Type B pancreatic cell (in vitro differentiated cells): ENCODE measurements at places on chromosomes 12 and 14. TPM values are rescaled to one million over a fixed set of nuclear protein-coding genes. Genes with fewer than 3 reads are reported as not detected.
A peak's percentile ranks its signal among the peaks of the same experiment; 100 is the strongest.

DNA sequence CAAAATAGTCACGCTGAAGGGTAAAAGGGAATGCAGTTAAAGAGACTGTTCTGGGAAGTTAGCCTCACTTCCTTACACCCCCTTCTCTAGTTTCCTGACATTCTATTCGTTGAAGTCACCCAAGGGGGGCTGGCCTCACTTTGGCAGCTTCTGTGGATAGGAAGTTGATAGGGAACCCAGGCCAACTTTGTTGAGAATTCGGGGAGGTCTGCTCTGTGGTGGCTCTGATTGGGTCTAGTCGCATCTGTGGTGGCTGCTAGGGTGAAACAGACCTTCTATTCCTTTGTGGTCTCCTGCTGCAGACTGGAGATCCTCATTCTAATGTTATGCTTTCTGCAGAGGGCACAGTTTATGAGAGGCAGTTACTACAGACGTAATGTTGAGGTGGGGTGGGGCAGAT is 28.8 kb upstream of the GZMB start:
- H3K36me3 ChIP-seq, result no peaks in the 10 kb centered on the region
- no peaks in the 10 kb centered on the region for H3K4me1 ChIP-seq
- no peak overlapping the region for H3K27ac ChIP-seq
- H3K27me3 ChIP-seq, result peaks cover 25% of the 10 kb centered on the region

DNA sequence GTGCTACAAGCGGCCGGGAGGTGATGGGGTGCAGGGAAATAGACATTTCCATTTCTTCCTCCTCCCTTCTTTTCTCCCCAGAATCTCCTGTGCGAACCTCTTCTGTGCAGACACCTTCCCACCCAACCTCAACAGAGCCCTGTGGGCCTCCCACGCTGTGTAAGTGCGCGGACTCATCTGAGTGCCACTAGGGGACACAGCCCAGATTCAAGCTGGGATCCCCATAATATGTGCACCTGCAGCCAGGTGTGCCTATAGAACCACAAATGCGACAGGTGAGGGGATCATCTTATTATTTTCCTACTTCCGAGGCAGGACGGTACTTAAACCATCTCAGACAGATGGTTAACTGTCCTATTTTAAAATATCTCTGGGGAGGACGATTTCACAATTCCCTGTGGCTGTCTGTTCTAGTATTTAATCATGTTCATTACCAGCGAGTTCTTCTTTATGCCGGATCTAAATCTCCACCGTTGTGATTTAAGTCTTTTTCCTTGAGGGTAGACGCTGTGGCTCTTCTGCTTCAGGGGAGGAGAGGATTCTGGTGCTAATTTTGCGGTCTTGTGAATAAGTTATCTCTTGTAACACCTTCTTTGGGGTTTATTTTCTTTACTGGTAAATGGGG is 17.2 kb upstream of the CACNA1C start:
- H3K27ac ChIP-seq, result no peak overlapping the region
- peaks cover 89% of the 10 kb centered on the region for H3K27me3 ChIP-seq
- no peaks in the 10 kb centered on the region for H3K4me1 ChIP-seq

- peaks cover 31% of the 10 kb centered on the region for H3K4me1 ChIP-seq
- no peaks in the 10 kb centered on the region for H3K27me3 ChIP-seq
- H3K4me3 ChIP-seq, result no peak overlapping the region
- no peak for DNase-seq
- peaks cover 10% of the 10 kb centered on the region for H3K36me3 ChIP-seq
- H3K27ac ChIP-seq, result no peak overlapping the region
Measured at GRCh38 chr14:99201351-99202073, 70.5 kb downstream of the BCL11B start.

GRCh38 chr12:48972213-48972951 is 847 bp upstream of the WNT10B start:
- H3K4me3 ChIP-seq, result no peak overlapping the region
- DNase-seq, result no peak
- peaks cover 95% of the 10 kb centered on the region for H3K27me3 ChIP-seq
- no peaks in the 10 kb centered on the region for H3K36me3 ChIP-seq

Gene LYSET
- 21.7 and 23.9 TPM in 2 replicates for total RNA-seq

GRCh38 chr12:53754633-53755264 is 3.0 kb upstream of the CISTR start:
- no peak for DNase-seq
- H3K36me3 ChIP-seq, result no peaks in the 10 kb centered on the region
- H3K4me1 ChIP-seq, result peaks cover 29% of the 10 kb centered on the region

DNA sequence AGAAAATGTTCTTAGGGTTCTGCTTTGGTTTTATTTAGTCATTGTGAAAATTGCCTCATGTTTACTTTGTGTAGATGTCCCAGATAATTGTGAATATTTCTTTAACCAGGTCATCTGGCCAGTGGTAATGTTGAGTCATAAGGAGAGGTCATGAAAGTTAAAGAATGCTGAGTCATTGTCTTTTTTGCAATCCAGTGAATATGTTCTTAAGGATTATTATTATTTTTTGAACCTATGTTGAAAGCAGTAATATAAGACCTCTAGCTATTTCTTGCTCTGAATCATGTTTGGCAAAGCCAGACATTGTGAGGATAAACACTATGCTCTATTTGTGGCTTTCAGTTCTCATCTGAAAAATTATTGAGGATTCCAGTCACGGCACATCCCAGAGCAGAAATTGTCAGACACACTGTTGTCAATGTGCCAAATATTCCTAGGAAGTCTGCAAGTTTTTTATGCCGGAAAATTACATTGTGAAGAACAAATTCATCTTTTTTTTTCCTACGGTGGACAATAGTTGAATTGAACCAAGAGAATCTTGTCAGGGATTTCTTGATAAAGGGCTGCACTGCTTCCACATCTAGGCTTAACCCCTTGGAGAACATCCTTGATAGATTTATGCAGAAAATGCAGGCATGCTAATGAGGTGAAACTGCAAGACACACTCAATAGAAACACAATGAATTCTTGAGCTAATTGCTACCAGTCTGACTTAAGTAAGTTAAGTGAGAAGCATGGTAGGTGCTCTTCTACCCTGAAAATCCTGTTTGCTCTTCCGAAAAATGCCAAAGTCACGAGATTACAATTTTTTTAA is 369.6 kb downstream of the ATP23 start:
- no peaks in the 10 kb centered on the region for H3K36me3 ChIP-seq
- no peak for DNase-seq
- no peak overlapping the region for H3K27ac ChIP-seq

DNA sequence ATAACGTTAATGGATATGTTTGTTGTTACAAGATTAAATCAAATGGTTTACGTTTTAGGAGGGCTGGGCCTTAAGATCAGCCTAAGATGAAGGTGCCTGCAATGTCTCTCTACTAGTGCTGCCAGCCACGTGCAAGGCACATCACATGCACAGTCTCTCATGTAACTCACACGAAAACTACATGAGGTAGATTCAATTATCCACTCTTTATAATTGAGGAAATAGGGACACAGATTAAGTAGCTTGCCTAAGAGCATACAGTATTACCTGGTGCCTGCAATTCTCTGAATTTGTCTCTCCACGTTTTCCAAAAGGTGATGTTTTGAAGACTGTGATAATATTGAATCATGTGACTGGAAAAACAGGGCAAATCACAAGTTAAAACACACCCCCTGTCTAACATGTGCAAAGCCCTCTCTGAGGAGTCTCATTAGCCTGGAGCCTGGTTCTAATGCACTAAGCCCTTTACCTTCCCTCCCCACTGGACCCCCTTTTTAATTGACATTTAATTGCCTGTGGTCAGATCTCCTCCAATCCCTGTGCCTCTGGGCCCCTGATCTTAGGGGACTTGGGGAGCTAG is 14.6 kb upstream of the ATP2A2 start:
- peak overlapping the region; percentile 34 for H3K4me3 ChIP-seq
- peaks cover 47% of the 10 kb centered on the region for H3K4me1 ChIP-seq
- H3K27ac ChIP-seq, result peak overlapping the region; percentile 56
- no peak for DNase-seq

DNA sequence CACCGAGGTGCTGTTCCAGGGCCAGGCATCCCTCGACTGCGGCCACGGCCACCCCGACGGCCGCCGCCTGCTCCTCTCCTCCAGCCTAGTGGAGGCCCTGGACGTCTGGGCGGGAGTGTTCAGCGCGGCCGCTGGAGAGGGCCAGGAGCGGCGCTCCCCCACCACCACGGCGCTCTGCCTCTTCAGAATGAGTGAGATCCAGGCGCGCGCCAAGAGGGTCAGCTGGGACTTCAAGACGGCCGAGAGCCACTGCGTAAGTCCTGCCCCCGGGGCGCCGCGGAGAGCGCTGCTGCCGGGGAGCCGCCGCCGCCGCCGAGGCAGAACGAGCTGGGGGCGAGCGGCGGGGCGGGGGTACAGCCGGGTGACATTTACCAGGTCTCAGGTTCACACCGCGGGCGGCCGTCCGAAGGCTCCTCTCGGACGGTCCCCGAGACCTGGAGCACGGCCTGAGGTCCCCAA is 1.4 kb downstream of the PLXNC1 start:
- no peak for DNase-seq
- no peak overlapping the region for H3K27ac ChIP-seq
- H3K4me3 ChIP-seq, result peak overlapping the region; percentile 88
- peaks cover 27% of the 10 kb centered on the region for H3K4me1 ChIP-seq

Gene KRT8
- total RNA-seq, result 768 and 2,227 TPM in 2 replicates

Gene RNASE7
- total RNA-seq, result 0.55 TPM in 1 of 2 replicates, not detected in the other

DNA sequence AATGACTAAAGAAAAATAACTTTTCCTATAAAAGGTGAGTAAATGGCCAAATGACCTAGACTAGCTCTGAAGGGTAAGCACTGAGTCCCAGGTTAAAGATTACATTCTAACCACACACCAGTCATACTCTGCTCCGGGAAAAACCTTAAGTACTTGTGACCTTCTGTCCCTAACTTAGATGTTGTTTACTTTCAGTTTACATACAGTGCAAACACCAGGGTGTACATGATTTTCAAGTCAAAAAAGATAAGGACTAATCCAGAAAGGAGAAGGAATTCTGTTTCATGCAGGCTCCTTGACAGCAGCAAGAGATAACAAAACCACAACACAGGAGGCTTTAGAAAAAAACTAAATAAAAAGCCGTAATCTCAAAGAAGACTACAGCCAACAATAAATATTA is 174.2 kb downstream of the PPM1H start:
- H3K27ac ChIP-seq, result peak overlapping the region; percentile 52
- no peak for DNase-seq
- peak overlapping the region; percentile 10 for H3K4me3 ChIP-seq

DNA sequence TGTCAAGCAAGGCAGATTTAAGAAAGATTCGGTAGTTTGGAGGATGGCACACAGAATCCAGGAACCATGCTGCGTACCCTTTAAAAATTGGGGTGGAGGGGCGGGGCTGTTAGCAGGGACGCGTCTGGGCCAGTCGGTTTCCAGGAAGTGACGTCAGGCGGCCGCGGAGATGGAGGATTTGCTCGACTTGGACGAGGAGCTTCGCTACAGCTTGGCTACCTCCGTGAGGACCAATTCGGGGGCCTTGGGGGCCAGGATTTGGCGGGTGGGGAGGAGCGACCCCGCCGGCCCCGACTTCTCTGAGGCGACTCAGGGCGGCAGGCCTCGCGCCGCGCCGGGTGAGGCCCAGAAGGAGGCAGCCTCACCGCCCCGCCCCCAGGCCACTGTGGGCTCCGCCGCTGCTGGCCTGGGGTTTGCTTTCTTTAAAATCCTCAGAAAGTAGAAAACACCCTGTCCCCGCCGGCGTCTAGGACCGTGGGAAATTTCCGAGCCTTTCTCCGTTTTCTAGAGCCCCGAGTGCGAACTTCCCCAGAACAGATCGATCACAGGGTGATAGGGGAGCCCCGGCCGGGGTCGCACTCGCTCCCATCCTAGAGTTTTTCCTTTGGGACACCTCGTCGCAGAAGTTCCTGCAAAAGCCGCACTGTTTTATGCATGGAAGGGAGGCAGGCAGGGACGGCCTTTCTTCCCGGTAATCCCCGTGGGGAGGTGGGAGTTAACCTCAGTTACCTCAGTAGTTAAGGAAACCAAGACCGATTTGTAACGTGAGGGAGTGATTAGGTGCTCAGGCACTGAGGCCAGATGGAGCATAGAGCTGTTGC is at the start of gene IFT43:
IFT43 (plus strand) TSS at position 146 of the 821 bp plus-strand sequence; CDS start at position 170, 24 bp downstream.
- peak; percentile 81 for DNase-seq
- peak within 1 kb of the TSS; percentile 91 for H3K27ac ChIP-seq
- H3K27me3 ChIP-seq, result peaks cover 3% of the 10 kb centered on the region
- peaks cover 30% of the 10 kb centered on the region for H3K4me1 ChIP-seq
- peaks cover 5% of the 10 kb centered on the region for H3K36me3 ChIP-seq

Gene YY1
- 79.8 and 98.0 TPM in 2 replicates for total RNA-seq

- H3K27ac ChIP-seq, result no peak overlapping the region
- H3K4me3 ChIP-seq, result no peak overlapping the region
- H3K4me1 ChIP-seq, result no peaks in the 10 kb centered on the region
- DNase-seq, result no peak
- no peaks in the 10 kb centered on the region for H3K36me3 ChIP-seq
Measured at GRCh38 chr12:106945261-106945851, 10.4 kb upstream of the TMEM263 start.

DNA sequence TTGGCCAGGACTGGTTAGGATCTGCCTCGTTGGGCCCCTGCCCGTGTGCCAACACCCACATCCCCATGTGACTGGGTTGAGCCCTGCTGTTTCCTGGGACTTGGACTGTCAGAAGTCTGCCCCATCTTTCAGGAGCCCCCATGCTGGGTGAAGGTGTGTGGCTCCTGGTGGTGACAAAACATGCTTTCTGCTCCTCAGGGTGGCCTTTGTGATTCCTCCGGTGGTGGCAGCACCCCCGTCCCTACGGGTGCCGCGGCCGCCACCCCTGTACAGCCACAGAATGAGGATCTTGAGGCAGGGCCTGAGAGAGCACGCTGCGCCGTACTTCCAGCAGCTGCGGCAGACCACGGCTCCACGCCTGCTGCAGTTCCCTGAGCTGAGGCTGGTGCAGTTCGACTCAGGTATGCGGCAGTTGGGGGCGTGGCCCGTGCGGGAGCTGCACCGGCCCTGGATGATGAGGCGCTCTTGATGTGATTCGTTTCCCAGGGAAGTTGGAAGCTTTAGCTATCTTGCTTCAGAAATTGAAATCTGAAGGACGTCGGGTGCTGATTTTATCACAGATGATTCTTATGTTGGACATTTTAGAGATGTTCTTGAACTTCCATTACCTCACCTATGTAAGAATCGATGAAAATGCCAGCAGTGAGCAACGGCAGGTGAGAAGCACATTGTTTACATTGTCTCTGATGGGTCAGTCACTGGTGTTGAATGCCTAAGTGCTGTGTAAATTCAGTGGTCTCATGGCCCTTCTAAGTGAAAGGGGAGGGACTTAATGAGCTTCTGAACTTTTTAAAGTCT is 80.0 kb downstream of the EP400 start:
- no peak for DNase-seq
- H3K36me3 ChIP-seq, result peaks cover 28% of the 10 kb centered on the region
- no peak overlapping the region for H3K27ac ChIP-seq
- no peaks in the 10 kb centered on the region for H3K4me1 ChIP-seq

GRCh38 chr12:93426412-93426805 is 15.3 kb downstream of the UBE2N start:
- peaks cover 3% of the 10 kb centered on the region for H3K36me3 ChIP-seq
- no peak overlapping the region for H3K27ac ChIP-seq
- no peak for DNase-seq
- H3K4me3 ChIP-seq, result no peak overlapping the region

DNA sequence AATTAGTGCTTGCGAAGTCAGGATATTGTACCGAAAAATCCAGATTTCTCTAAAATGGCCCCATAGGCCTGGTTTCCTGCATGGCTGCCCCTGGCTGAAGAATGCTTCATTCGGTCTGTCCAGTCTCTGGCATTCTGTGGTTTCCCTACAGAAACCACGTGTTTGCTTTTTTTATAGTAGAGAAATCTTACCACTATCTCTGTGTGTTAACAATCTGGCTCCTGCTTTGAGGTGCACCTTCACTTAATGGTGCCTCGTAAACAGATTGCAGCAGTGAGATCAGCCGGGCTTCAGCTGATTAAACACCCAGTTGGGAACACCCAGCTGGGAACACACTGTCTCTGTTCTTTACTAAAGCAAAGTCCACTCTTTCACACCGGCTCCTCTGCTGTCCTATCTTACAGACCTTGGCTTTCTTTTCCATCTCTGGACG is 6.7 kb upstream of the DNAAF2 start:
- no peaks in the 10 kb centered on the region for H3K27me3 ChIP-seq
- peaks cover 22% of the 10 kb centered on the region for H3K36me3 ChIP-seq
- H3K27ac ChIP-seq, result peak overlapping the region; percentile 29
- H3K4me3 ChIP-seq, result no peak overlapping the region
- no peak for DNase-seq
- H3K4me1 ChIP-seq, result peaks cover 22% of the 10 kb centered on the region
